A172 (cell line): ENCODE measurements at places on chromosomes 11 and 22. TPM values are rescaled to one million over a fixed set of nuclear protein-coding genes. Genes with fewer than 3 reads are reported as not detected.

Gene ASCL2
- total RNA-seq = not detected in 2 replicates

- no peak for DNase-seq
Observed at GRCh38 chr22:44996648-44997047, 13.2 kb downstream of the PHF21B start.

DNA sequence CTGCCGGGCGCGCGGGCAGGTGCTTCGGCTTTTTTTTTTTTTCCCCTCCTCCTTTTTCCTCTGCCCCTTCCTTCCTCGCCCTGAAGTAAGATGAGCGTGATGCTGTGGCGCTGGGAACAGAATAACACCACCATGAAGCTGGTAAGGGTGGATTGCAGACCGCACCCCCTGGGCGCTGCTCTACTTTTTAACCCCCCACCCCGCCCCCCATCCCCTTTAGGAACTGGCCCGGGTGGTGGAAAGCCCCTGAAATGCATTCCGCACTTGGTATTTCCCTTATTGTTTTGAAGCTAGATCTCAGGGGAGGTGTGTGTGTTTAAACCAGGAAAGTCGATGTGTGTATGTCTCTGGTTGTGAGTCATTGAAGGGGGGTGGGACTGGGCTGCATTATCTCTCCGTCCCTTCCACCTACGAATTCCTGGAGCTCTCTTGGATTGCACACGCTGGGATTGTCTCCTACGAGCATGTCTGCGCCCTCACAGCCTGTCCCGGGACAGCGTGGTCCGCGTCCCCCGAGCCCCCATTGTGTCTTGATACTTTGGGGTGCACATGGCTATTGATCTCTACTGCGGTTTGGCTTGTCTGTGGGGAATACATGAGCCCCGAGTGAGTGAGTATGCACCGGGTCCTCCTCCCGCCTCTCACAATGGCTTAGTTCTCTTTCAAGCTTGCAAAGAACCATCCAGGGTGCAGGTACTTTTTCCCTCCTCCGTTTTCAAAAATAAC lies 64.9 kb downstream of the NAV2 start:
- peak; percentile 72 for DNase-seq

Gene OR10G6
- not detected in 2 replicates for total RNA-seq

GRCh38 chr11:57054817-57055216 lies 66.1 kb downstream of the OR5AK2 start:
- no peak for DNase-seq

GRCh38 chr22:49449811-49450446 lies 377.7 kb downstream of the BRD1 start:
- DNase-seq = no peak

DNA sequence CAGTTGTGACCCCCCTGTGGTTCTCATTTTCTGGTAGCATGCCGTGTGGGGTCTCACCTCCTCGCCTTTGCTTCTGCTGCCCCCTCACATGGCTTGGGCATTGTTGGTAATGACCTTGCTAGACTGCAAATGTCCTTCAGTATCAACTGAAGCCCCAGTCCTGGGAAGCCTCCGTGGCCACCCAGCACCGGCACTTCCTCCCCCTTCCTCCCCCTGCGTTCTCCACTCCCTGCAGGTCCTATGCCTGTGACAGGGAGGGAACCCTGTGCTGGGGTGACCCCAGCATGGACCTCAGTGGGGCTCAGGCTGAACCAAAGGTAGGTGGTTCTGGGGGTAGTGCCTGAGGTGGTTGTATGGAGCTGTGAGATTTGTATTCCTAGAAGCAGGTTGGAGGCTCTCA lies 5.9 kb downstream of the ST3GAL4 start:
- no peak for DNase-seq

Gene BRSK2
- total RNA-seq = 8.6 and 13.0 TPM in 2 replicates

DNA sequence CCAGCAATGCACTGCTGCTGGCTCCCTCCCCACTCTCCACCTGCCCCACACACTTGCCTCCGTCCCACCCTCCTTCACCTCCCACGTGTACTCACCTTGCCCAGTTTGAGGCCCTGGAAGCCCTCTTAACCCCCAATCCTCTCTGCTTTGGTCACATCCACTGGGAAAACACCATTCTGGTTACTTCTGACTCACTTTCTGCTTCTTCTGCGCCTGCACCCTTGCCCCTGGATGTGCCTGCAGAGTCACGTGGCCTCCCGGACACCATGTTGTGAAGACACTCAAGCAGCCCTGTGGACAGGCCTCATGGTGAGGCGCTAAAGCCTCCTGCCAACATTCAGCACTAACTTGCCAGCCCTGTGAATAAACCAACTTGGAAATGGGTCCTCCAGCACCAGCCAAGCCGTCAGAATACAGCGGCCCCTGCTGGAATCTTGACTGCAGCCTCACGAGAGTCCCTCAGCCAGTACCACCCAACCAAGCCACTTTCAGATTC lies 2.6 kb upstream of the NAALADL1 start:
- no peak for DNase-seq

- no peak for DNase-seq
Observed at GRCh38 chr11:63783925-63784592, 15.5 kb upstream of the ZFTA start.

DNA sequence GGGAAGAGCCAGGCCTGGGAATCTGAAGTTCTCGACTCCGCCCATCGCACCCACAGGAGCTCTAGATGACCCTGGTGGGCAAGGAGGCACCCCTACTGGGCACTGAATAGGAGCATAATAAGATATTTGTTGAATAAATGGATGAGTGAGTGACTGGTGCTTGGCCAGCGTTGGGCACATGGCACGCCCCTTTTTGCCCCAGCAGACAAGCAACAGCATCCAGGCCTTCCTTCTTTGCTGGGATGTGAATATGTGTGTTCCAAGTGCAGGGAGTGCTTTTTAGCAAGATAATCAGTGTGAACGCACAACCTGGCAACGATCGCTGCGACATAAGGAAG lies 443 bp upstream of the CELF1 start:
- DNase-seq = no peak

Gene OR8H1
- total RNA-seq = not detected in 2 replicates

Gene DNAJB13
- not detected in 2 replicates for total RNA-seq

Gene OR52I2
- total RNA-seq = not detected in 2 replicates

Gene KDM4D
- 0.26 and 1.3 TPM in 2 replicates for total RNA-seq

- no peak for DNase-seq
Observed at GRCh38 chr22:43479301-43479950, 67.6 kb downstream of the MPPED1 start.

DNA sequence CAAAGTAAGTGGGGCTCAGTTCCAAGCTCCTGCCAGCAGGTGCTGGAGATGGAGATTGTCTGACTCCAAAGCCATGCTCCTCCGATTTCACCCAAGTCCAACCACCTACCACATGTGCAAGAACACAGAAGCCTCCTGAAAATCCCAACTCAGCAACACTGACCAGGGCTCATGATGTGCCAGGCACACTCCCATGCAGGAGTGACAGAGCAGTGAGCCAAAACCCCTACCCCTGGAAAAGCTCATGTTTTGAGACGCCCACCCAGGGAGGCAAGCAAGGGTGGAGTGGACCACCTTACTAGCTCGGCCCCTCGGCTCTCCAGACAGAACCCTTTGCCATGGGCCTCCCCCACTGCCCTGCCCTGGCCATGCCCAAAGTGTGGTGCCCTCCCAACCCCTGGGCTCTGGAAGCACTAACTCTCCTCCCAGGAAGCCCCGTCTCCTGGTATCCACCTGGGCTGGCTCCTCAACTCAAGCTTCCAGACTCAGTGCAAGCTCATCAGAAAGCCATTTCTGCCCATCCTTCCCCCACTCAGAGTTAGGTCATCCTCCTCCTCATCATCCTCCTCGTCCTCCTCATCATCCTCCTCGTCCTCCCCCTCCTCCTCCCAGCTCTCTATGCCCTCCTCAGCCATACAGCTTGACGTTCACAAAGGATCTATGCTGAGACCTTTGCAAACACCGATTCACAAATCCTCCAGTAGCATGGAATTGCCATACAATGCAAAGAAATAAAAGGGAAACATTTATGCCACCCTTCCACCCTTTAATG lies 154.9 kb downstream of the MPPED1 start:
- DNase-seq = no peak

- DNase-seq = no peak
Observed at GRCh38 chr11:11963842-11964773, 44.3 kb downstream of the DKK3 start.

GRCh38 chr22:45535290-45535689 lies 32.6 kb downstream of the FBLN1 start:
- DNase-seq = no peak

Gene ANO5
- 0.02 and 0.14 TPM in 2 replicates for total RNA-seq

DNA sequence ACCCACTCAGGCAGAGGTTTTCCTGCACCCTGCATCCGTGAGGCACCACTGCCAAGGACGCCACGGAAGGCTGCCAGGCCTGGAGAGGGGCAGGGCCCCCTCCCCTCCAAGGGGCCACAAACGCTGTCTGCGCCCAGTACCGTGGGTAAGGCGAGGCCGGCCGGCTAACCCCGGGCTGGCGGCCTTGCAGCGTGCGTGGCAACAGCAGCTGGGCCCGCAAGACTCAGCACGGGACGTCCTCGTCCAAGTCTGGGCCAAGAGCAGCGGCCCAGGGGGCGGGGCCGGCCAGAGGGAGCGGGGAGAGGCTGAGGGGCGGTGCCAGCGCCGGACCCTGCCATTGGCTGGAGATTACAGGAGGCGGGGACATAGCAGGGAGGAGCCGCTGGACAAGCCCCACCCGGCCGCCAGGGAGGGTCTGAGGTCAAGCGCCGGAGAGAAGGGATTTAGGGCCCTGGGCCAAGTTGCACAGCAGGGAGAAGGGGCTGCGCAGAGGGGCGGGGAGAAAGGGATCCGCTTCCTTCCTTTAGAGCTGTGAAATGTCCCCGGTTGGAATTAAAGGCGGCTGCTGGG lies 16.0 kb downstream of the SLC43A1 start:
- DNase-seq = peak; percentile 79

Gene CCDC85B
- 27.3 and 28.0 TPM in 2 replicates for total RNA-seq

GRCh38 chr11:93988455-93988854 lies 32.7 kb upstream of the HEPHL1 start:
- no peak for DNase-seq

Gene PDGFD
- 14.4 and 15.8 TPM in 2 replicates for total RNA-seq

Gene OR51E2
- total RNA-seq = not detected in 2 replicates

GRCh38 chr11:74839971-74840370 lies 91.3 kb downstream of the RNF169 start:
- DNase-seq = no peak

Gene RASL10A
- not detected in 2 replicates for total RNA-seq

GRCh38 chr11:13333456-13333957 lies 55.9 kb downstream of the BMAL1 start:
- DNase-seq = peak; percentile 76

- peak; percentile 23 for DNase-seq
Observed at GRCh38 chr11:65695459-65696241, 16.4 kb upstream of the KAT5 start.

DNA sequence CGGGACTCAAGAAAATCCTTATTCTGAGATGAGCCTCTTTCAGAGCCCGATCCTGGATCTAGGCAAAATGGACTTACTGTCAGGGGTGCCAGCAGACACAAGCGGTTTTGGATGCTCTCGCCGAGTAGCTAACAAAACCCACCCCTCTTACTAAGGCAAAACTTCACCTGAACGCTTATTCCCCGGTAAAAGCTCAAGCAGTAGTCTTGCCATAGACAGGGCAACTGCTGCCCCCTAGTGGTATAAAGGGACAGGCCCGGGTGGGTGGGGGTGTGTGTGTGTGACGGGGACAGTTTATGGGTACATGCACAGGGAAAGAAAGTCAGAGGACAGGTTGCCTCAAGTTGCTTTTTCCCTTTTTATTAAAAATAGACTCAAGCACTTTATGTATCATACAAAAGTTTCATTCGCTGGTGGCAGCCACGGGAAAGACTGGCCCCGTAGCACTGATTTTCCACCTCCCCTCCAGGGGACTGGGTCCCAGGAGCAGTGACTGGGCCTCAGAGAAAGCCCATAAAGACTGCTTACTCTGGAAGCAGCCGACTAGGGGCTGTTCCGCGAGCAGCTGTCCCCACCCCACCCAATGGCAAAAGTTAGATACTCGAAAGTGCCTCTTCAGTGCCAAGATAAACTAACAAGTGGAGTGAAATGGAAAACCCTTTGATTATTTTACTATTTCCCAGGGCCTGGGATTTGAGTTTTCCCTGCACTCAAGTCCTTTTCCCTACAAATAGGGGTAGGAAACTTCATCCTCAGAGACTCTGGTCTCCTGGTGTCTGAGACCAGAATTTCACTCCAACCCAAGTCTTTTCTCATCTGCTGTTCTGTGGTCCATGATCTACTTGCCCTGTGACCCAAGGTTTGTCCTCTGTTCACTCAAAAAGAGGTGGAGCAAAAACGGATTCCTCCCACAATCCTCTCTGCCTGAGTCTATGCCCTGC lies 4.7 kb downstream of the YPEL4 start:
- peak; percentile 44 for DNase-seq

DNA sequence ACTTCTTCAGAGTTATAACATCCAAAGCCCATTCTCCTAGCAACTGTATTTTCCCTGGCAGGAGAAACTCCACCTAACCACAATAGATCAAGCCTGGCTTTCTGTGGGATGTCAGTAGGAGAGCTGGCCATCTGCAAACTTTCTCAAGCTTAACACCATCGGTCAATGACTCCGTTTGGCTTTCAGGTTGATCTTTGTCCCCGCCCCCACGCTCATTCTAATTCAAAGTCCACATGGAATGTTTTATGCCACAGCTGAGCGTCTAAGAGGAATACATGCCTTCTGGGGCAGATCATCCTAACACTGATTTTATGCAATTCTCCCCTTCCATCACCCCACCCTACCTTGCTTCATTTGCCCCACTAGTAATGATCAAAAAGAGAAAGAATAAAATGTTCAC lies 4.8 kb downstream of the GVQW3 start:
- no peak for DNase-seq

Gene APLNR
- 0.03 TPM in 1 of 2 replicates, not detected in the other for total RNA-seq

Gene SOX6
- total RNA-seq = not detected in 2 replicates

- no peak for DNase-seq
Observed at GRCh38 chr22:46198274-46198673, 47.9 kb downstream of the PPARA start.

Gene CALCB
- total RNA-seq = not detected in 2 replicates

- no peak for DNase-seq
Observed at GRCh38 chr22:31652911-31653684, 8.9 kb downstream of the PISD start.

Gene SMTNL1
- total RNA-seq = not detected in 2 replicates

GRCh38 chr11:33830903-33831648 lies 56.8 kb upstream of the FBXO3 start:
- peak; percentile 8 for DNase-seq
